ENCODE measurements at places on chromosomes 11 and 22.

- no peak for DNase-seq
Observed at GRCh38 chr11:72298931-72299330, 55.0 kb upstream of the PHOX2A start.

DNA sequence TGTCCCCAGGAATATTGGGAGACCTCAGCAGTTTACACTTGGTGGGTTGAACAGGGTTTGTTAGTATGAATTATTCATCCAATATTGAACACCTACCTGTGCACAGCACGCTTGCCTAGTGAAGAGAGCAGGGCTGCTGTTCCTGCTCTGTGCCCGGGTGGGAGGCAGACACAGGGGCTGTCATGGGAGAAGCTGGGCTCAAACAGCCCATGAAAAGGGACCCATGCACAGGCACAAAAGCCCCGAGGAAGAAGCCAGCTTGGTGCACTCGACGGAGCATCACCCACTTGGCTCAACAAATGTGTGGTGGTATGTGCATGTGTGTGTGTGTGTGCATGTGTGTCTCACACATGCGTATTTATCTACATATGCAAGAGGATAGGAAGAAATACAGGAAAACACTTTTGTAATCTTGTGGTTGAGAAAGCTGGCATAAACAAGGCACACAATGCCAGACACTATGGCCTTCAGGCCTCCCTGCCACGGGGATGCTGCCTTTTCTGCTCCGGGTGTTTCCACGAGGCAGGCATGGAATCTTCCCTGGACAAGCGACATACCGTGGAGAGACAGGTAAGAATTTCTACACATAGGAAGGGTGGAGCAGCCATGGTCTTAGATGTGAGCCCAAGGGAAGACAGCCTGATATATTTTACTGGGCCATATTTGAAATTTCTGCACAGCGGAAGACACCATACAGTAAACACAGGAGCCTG is 5.0 kb upstream of the APOBEC3A start:
- DNase-seq, result no peak

DNA sequence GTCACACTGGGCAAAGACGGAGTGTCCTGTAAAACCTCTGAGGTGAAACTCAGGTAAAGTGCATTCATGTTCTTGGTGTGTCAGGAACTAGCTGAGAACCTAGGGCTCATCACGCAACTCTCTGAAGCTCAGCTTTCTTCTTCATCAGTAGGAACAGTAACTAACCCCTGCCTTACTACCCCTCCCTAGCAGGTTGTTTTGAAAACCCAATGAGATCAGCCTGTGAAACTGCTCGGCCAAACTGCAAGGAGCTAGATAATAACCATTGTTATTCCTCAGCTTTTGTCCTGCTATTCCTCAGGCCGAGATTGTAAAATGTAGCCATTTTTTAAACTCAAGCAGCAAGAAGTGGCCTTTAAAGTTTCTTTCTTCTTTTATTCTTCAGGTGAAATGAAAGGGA is 9.8 kb upstream of the FJX1 start:
- no peak for DNase-seq

GRCh38 chr22:42343531-42344081 is 73.2 kb upstream of the TCF20 start:
- DNase-seq, result peak; percentile 35

DNA sequence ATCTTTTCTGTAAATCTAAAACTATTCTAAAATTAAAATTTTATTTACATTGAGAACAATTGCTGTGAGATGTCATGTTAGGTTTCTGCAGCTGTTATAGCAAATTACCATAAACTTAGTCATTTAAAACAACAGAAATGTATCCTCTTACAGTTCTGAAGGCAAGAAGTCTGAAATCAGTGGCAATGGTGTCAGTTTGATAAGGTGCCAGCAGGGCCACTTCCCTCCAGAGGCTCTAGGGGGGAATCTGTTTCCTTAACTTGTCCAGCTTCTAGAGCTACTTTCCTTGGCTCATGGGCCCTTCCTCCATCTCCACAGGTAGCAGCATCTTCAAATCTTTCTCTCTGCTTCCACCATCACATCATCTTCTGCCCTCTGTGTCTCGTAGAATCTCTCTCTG is 23.0 kb downstream of the MOGAT2 start:
- no peak for DNase-seq

- DNase-seq, result no peak
Observed at GRCh38 chr22:50269573-50269969, 609 bp downstream of the MAPK11 start.

GRCh38 chr22:37043828-37044538 is 7.6 kb upstream of the KCTD17 start:
- peak; percentile 72 for DNase-seq

- DNase-seq, result no peak
Observed at GRCh38 chr22:40666151-40666848, 13.0 kb upstream of the MCHR1 start.

DNA sequence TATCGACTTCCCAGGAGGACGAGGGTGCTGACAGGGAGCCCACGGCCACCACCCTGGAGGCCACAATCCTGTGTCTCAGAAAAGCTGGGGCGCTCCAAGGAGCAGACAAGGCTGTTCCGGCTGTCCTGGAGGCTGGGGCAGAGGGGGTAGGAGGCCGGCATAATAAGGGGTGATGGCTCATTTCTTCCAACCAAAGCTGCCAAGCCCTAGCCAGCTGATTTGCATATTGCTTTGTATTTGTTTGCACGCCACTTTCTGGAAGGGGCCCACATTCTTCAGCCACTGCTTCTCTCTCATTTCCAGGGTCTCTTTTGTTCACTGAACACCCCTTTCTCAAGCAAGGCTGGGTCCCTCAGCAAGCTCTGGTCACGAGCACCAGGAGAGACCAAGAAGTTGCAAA is 4.7 kb downstream of the PDE2A start:
- no peak for DNase-seq

DNA sequence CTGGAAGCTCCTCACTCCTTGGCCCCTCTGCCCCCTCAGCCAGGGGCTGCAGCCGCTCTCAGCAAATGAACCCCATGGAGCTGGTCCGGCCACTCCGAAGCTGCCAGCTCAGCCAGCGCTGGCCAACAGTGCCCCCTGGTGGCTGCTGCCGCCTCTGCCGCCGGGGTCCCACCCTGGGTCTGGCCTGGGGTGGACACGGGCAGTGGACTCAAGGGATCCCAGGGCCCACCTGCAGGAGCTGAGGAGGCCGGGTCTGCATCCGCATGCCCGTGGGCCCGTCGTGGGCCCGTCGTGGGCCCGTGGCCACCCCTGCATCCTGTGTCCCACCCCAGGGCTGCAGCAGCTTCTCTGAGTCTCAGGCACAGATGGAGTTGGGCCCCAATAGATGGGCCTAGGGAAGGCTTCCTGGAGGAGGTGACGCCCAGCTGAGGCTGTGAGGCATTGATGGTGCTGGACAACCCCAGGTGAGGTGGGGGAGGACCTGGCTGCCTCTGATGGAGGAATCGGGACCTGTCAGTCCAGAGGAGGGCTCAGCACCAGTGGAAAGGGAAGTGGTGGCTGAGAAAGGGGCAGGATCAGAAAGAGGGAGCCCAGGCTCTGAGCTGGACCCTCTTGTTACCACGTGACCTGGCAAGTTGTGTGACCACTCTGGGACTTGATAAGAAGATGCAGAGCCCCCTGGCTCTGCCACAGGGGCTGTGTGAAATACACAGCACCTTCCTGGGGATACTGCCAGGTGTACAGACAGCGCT is 522.3 kb downstream of the BRD1 start:
- peak; percentile 76 for DNase-seq

- no peak for DNase-seq
Observed at GRCh38 chr11:70913715-70914231, 338.6 kb downstream of the SHANK2 start.

GRCh38 chr11:17978553-17979287 is 34.1 kb downstream of the SERGEF start:
- DNase-seq, result peak; percentile 41

- no peak for DNase-seq
Observed at GRCh38 chr11:24521601-24522000, 24.7 kb downstream of the LUZP2 start.

GRCh38 chr11:130261571-130261970 is 53.1 kb downstream of the ZBTB44 start:
- DNase-seq, result no peak

DNA sequence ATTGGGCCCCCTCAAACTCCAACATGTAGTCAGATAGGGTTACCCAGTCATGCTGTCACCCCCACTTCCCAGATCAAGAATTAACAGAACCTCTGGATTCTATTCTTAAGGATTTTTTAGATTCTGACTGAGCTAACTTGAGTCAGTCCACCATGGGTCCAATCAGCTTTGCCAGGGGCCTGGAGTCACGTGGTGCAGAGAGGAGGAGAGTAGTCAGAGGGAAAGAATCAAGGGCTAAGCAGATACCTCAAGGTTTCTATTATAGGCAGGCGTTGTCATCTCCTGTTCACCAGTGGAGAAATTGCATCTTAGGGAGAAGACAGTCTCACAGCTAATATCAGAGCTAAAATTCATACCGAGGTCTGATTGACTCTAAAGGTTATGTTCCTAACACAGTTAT is 28.2 kb downstream of the FZD4 start:
- no peak for DNase-seq

DNA sequence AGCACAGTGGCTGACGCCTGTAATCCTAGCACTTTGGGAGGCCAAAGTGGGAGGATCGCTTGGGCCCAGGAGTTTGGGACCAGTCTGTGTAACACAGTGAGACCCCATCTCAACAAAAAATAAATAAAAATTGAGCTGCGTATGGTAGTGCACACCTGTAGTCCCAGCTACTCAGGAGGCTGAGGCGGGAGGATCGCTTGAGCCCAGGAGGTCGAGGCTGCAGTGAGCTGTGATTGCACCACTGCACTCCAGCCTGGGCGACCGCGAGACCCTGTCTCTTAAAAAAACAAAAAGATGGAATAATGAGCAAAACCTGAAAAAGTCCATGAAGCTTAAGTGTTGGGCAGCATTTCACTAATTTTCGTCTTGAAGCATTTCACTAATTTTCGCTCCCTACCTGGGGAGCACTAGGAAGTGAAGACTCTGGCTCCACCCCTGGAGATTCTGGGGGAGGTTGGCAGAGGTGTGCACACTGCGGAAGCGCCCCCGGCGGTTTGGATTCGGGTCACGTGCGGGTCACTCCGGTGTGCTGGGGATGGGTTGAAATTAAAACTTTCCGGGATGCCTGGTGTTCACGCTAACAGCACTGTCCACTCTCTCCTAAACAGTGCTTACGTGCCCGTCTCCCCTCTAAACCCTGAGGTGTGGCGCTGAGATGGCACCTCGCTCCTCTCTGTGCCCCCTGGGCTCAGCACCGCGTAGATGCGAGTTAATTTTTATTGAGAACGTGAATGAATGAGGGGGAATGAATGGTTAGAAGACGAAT is 906 bp upstream of the NAA40 start:
- peak; percentile 51 for DNase-seq

GRCh38 chr22:38012604-38013072 is 28.3 kb upstream of the SOX10 start:
- no peak for DNase-seq

DNA sequence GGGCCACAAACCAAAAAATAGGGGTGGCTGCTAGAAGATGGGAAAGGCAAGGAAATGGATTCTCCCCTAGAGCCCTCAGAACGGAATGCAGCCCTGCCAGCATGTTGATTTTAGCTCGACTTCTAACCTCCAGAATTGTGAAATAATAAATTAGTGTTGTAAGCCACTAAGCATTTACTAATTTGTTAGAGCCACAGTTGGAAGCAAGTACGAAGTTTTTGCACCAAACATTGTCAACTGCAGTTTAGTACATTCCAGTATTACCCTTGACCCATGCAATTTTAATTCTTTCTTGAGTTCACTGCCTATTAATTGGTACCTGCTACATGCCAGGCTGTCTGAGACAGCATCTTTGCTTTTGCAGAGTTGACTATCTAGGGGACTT is 32.2 kb downstream of the PARVA start:
- no peak for DNase-seq

GRCh38 chr11:118834427-118835028 is 43.6 kb upstream of the DDX6 start:
- no peak for DNase-seq

DNA sequence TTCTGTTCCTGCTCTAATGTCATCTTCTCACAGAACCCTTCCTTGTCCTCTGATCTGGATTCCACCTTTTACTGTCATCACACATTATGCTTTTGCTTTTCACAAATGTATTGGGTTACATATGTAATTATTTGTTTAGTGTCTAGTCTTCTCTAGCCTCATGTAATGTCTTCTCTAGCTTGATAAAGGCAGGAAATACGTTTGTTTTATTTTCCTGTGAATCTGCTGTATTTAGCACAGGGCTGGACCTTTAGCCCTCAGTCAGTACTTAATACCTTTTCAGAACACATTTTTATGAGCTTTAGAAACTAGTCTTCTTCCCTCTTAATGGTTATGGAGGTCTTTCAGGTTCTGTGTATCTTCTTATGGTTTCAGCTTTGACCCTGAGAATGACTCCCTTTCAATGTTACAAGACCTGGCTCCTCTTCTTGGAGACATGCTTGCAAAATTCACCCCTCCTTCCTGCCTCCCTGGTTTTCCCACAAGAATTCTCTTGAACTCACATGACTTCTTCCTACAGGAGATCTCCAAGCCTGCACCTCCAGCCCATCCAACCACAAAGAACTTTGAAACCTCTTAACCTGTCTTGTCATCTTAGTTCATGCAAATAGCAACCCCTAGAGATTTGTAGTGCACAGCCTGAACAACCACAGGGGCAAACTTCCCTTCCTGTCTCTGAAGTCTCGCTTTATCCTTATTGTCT is 132.7 kb upstream of the DDI1 start:
- no peak for DNase-seq

- no peak for DNase-seq
Observed at GRCh38 chr11:125105926-125106325, 5.5 kb downstream of the TMEM218 start.

- no peak for DNase-seq
Observed at GRCh38 chr22:23470811-23471389, 109.2 kb downstream of the IGLL1 start.

GRCh38 chr11:47393163-47394049 is 15.0 kb upstream of the SLC39A13 start:
- no peak for DNase-seq

GRCh38 chr11:83051760-83052671 is 19.7 kb downstream of the RAB30 start:
- DNase-seq, result no peak

- DNase-seq, result no peak
Observed at GRCh38 chr11:119717839-119718534, 11.0 kb downstream of the NECTIN1 start.

- no peak for DNase-seq
Observed at GRCh38 chr11:132576706-132577105, 955.6 kb downstream of the OPCML start.

DNA sequence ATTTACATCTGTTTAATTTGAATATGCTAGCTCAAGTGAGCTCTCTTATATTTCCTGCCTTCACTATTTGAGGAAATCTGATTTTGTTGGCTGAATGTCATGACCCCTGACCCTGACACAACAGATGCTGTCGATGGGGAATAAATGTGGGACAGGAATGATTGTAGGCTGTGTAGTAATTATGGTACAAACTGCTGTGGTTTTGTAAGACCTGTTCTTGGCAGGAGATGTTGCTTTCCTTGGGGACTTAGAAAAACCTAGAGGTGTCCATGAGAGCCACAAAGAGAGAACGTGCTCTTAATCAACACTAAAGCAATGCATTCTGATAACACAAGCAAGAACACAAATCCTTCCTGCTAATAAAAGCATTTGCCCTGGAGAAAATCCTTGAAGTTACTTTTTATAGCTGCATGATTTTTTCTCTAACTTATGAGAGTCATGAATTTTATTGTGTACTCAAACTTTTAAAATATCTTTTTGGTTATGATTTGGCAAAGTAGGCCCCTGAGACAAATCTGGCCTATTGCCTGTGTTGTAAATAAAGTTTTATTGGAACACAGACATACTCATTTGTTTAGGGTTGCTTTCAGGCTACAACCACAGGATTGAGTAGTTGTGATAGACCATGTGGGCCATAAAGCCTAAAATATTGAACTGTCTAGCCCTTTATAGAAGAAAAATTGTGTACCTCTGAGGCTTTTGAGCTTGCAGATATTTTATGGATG is 90.2 kb downstream of the DDX10 start:
- DNase-seq, result no peak

Data from stimulated activated CD4-positive, alpha-beta T cell treated with anti-CD3 and anti-CD28 coated beads, Interleukin-15, amount 100 ng/mL, for 24 hours (primary cell).